ENCODE measurements at places on chromosomes 7 and 10. TPM values are rescaled to one million over a fixed set of nuclear protein-coding genes. Genes with fewer than 3 reads are reported as not detected.
A peak's percentile ranks its signal among the peaks of the same experiment; 100 is the strongest.

GRCh38 chr7:112372101-112372500 is 78.2 kb upstream of the IFRD1 start:
- DNase-seq = no peak
- no peaks in the 10 kb centered on the region for H3K27me3 ChIP-seq
- no peaks in the 10 kb centered on the region for H3K36me3 ChIP-seq
- no peak overlapping the region for H3K27ac ChIP-seq

DNA sequence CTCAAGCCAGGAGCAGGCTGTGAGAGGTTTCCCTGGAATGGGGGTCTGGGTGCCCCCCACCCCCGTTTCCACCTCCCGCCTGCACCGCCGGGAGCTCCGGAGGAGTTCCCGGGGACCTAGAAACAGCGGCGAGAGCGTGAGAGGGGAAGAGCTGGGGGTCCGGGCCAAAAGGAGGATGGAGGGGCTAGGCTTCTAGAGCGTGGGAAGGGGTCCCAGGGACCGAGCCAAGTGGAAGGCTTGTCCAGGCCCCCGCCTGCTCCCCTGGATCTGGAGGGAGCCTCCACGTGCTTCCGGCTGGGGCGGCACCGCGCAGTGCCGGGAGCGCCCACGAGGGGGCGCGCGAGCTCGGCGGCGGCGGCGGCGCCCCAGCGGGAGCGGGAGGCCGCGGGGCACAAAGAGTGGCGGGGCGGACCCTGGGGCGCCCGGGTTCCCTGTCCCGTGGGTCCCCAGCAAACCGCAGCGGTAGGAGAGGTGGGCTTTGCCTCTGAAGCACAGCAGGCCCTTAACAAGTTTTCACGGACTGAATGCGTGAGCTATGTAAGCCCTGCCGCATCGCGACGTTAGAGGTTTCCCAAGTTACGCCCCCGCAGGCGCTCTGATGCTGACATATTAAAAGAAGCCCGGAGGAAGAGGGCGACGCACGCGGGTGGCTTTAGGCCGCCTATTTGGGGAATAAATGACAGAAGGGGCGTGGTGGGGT is 104.4 kb upstream of the LRRC4 start:
- peak overlapping the region; percentile 28 for H3K4me3 ChIP-seq
- peak; percentile 31 for DNase-seq
- no peak overlapping the region for H3K27ac ChIP-seq
- H3K27me3 ChIP-seq = peaks cover 15% of the 10 kb centered on the region
- no peaks in the 10 kb centered on the region for H3K36me3 ChIP-seq

GRCh38 chr10:19048891-19049290 is 290 bp downstream of the MALRD1 start:
- no peaks in the 10 kb centered on the region for H3K36me3 ChIP-seq
- no peaks in the 10 kb centered on the region for H3K27me3 ChIP-seq
- H3K4me3 ChIP-seq = no peak overlapping the region
- DNase-seq = no peak

DNA sequence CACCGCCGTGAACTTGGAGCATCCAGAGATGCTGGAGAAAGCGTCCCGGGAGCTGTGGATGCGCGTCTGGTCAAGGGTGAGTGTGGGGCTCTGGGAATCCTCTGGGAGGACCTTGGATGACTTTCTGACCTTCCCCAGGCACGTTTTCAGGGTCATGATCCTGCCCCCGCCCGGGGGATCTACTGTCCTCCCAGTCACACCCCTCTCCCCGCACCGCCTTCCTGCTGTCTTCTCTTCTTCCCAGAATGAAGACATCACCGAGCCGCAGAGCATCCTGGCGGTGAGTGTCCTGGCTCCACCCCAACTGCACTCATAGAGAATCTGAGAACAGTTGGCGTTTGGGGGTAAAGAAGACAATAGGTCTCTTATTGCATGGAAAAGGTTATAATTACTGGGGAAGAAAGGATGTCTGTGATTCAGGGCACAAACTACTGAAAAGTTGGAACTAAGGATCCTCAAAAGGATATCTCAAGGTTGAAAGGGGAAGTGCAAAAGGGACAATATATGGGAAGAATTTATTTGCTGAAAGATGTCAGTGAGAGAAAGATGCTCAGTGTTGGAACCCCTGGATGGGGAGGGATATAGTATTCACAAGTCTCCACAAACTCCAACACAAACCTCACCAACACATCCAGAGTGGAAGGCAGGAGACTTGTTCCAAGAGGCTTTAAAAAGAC is 1.9 kb downstream of the GSTK1 start:
- H3K4me1 ChIP-seq = peaks cover 4% of the 10 kb centered on the region
- no peak for DNase-seq
- H3K4me3 ChIP-seq = no peak overlapping the region
- H3K36me3 ChIP-seq = peaks cover 39% of the 10 kb centered on the region
- H3K27me3 ChIP-seq = no peaks in the 10 kb centered on the region
- no peak overlapping the region for H3K27ac ChIP-seq

Gene BUD23
- total RNA-seq = 42.2 TPM

All from SJSA1 (cell line).